ENCODE measurements at places on chromosomes 6 and 20.
A peak's percentile ranks its signal among the peaks of the same experiment; 100 is the strongest.

DNA sequence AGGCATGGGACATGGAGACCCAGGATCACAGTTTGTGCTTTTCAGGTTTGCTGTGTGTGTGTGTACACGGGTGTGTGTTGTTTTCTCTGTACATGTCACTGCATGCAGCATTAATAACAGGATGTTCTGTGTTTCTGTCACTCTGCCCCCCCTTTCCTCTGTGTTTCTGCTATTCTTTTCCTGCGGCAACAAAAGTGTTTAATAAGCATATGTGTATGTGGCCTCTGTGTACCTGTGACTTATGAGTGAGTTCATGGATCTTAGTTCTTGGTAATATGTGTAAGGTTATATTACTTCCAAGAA lies 9.8 kb downstream of the SYNGAP1 start:
- DNase-seq, result no peak

GRCh38 chr6:130870179-130870880 lies 43.1 kb downstream of the SMLR1 start:
- DNase-seq, result no peak

- peak; percentile 58 for DNase-seq
Observed at GRCh38 chr20:19205981-19206396, 6.5 kb upstream of the SLC24A3 start.

- no peak for DNase-seq
Observed at GRCh38 chr20:23403751-23404150, 17.5 kb downstream of the NAPB start.

DNA sequence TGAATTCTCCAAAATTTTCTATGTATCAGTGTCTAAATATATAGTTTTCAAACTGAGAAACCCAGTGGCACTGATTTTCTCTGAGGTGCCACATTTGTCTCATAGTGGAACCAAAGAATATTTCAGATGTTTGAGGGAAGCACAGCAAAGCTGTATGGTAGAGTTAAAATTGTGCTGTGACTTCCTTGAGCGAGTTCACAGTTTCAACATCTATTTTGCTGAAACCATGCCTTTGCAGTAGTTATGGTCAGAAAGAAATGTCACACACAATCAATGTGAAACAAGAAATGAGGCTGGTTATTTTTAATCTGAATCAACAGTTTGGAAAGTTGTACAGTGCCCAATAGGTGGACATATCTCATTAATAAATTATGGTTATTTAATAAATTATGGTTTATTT lies 394.0 kb upstream of the SPTLC3 start:
- DNase-seq, result no peak

DNA sequence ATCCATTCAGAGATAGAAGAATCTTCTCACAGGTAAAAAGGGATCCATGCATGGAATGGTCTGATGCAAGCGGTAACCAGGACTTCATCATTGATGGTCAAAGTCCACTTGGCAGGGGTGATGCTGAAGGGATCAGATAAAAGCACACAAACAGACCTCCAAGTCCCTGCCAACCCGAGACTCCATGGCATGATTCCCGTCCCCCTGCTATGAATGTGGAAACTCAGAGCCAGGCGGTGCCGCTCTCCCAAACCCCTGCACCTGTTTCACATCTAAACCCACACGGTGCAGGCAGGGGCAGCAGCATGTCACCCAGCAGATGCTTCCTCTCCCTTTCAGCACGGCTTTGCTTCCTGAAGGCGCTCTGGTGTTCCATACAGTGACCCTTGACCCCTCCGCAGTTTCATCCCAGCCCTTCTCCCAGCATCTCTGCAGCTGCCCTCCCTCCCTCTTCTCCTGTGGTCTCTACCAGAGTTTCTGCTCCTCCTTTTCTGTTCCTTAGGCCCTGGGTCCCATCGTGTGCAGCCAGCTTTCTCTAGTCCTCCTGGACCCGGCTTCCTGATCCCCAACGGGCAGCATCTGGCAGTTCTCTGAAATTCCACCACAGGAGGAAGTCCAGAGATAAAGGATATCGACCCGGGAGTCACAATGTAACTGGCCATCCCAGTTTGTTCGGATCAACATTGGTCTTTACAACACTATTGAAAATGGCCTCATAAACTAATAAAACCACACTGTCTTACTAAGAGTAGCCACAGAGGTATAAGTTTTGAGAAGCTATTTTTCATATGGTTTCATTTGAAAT lies 235.0 kb downstream of the TTLL2 start:
- no peak for DNase-seq

- DNase-seq, result no peak
Observed at GRCh38 chr6:157714153-157714490, 108.9 kb upstream of the SNX9 start.

- DNase-seq, result no peak
Observed at GRCh38 chr6:25122001-25122400, 157.2 kb upstream of the CARMIL1 start.

- DNase-seq, result no peak
Observed at GRCh38 chr20:49823152-49823847, 10.7 kb downstream of the SLC9A8 start.

DNA sequence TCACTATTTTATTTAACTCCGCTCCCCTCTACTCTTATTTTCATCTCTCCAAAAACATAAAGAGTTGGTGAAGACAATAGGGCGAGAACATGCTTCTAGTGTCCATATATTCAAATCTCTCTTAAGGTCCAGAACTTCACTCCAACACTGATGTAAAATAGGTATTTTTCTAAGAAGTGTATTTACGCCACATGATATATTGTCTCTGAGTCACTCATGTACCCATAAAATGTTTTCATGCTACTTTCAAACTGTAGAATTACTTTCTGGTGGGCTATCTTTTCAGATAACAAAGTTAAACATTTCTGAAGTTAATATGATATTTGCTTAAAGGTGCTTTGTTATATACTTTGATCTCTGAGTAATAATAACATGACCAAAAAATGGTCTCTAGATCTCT lies 124.1 kb upstream of the IFNGR1 start:
- no peak for DNase-seq

DNA sequence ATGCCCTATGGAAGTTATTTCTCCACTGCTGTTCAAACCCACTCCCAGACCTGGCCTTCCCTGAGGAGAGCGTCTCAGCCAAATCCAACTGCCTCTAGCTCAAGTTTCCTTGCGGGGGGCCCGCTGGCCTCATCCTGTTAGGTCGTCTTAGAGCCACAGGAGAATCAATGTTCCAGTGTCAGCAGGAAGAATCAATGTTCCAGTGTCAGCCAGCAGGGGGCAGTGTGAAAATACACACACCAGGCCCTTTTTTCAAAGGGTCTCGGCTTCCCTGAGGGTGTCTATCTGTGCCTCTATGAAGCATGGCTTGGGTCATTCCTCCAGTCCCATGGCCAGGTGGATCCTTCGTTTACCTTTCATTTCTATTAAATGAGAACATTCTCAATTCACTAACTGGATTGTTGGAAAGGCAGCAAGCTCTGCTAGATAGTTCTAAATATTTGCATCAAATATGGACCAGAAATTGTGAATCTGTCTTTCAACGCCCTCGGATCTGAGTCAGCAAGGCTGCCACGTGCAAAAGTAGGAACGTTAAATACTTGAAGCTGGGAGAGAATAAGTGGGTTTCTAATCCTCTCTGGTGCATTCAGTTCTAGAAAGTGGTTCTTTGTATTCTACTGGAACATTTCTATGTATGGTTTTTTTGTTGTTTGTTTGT lies 19.2 kb downstream of the PRND start:
- DNase-seq, result peak; percentile 32

GRCh38 chr20:63505281-63505680 lies 6.4 kb upstream of the EEF1A2 start:
- no peak for DNase-seq

GRCh38 chr6:148222376-148222775 lies 120.3 kb upstream of the SASH1 start:
- DNase-seq, result no peak

DNA sequence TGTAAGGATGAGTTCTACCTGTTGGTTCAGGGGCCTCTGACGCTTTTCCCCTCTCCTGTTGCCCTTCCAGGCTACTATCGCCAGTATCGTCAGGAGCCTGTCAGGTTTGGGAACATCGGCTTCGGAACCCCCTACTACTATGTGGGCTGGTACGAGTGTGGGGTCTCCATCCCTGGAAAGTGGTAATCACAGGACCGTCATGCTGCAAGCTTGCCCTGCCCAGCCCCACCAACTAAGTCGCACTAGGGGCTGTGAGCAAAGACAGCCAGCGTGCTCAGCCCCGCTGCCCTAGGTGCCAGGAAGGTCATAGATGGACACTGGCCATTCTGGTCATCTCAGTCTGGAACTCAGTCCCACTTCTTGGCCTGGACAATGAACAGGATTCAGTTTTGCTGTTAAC lies 102.1 kb downstream of the FNDC1 start:
- no peak for DNase-seq

GRCh38 chr6:157867155-157867559 lies 44.1 kb downstream of the SNX9 start:
- DNase-seq, result no peak

All from activated CD8-positive, alpha-beta memory T cell treated with anti-CD3 and anti-CD28 coated beads for 1 hour (primary cell).